ENCODE measurements at places on chromosomes 2 and 18.

- DNase-seq = no peak
Observed at GRCh38 chr2:216633616-216634369, 573 bp downstream of the IGFBP2 start.

DNA sequence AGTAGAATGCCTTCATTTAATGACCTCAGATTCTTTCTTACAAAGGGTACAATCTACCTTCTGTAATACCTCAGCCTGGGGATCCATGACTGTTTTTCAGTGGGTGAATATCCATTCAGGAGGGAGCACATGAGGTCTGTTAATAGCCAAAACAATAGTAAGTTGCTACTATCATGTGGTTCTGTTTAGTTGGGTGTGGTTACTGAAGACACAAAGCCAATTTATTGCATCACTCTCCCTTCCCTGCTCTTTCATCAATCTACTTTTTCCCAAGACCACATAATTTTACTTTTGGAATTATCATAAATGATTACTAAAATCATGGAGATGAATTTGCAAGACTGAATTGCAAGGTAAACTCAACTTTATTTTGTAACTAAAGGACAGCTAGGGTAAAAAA lies 254.2 kb downstream of the GALNT13 start:
- no peak for DNase-seq

GRCh38 chr18:73043611-73044010 lies 175.8 kb upstream of the NETO1 start:
- no peak for DNase-seq

DNA sequence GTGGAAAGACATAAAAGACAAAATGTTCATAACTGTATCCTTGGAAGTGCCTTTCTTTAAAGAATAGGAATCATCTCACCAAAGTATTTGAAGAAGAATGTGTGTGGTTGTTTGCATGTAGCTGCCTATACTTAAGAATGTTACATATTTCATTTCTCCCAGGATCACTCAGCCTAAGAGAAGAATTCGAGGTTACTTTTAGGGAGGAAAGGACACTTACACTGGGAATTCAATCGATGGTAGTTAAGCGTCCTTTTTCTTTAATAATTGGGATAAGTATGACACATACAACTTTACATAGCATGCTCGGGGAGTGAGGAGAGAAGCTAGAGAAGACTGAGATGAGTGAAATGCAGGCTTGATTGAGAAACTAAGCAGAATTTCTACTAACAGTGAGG lies 22.0 kb upstream of the CYP1B1 start:
- no peak for DNase-seq

- DNase-seq = no peak
Observed at GRCh38 chr2:155363349-155363888, 664.9 kb downstream of the KCNJ3 start.

DNA sequence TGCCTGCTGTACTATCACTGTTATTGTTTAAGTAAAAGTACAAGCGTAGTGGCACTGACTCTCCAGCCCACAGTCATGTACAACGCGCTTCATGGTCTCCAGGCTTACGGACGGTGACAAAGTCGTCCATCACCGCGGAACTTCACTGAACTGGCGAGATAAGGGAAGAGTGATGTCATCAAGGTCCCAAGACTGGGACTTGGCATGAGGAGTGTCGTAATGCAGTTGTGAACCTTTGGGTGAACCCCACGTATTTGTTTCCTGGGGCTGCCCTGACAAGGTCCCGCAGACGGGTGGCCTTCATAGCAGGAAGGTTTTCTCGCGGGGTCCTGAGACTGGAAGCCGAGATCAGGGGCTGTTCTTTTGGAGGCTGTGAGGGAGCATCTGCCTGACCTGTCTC lies 17.3 kb downstream of the NFATC1 start:
- no peak for DNase-seq

DNA sequence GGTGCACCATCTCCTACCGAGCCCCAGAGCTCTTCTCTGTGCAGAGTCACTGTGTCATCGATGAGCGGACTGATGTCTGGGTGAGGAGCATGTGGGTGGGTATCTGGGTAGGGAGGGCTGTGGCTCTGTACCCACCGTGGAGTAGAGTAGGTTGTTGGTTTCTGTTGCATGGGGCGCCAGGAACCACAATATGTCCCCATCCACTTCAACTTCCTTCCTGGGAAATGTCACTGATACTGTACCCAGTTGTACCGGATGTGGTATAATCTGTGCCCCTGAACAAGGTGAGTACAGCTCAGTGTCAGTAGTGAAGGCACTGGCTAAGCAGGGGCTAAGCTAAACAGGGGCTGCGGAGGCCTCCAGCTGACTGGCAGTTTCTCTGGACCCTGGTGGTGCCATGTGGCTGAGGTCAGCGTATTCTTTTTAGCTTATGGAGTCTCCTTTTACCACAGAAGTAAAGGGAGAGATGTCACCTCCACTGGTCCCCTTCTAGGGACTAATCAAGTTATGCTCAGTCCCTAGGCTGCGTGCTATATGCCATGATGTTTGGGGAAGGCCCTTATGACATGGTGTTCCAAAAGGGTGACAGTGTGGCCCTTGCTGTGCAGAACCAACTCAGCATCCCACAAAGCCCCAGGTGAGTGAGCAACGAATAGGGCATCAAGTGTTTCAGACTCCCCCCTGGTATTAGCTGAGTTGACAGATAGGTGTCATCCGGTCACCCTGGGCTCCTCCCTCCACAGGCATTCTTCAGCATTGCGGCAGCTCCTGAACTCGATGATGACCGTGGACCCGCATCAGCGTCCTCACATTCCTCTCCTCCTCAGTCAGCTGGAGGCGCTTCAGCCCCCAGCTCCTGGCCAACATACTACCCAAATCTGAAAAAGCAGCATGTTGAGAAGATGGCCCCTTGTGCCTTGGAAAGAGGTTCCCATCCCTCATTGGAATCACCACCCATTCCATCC lies 2.7 kb downstream of the STK16 start:
- no peak for DNase-seq

- no peak for DNase-seq
Observed at GRCh38 chr2:69836316-69836715, 6.9 kb downstream of the GMCL1 start.

GRCh38 chr2:138827426-138828054 lies 47.4 kb upstream of the NXPH2 start:
- DNase-seq = no peak

DNA sequence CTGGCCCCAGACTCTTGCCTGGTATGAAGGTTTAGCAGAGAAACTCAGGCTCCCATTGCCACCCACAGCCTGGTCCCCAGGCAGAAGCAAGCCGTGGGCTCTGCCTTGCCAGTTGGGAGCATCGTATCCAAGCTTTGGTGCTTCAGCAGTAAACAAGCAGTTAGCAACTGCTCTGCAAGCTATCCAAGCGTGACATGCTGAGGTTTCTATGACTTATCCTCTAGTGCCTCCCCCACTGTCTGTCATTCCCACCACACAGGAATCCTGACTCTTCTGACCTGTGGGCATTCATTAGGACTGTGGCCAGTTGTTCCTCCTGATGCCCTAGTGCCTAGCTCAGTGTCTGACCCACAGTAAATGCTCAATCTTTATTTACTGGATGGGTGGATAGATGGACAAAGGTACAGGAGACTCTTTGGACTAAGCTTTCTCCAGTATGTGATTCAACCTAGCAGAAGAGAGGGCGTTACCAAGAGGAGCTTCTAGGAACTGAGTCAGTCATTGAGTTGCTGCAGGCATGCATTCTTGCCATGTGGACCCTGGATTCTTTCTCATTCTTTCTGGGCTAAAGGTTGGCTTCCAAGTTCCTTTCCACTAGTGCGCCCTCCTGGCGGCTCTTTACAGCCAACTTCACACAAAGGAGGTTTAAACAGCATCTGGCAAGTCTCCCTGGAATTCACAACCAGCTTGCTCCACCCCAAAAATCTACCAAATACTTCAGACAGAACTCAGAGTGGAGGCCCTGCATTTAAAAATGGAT lies 40.6 kb upstream of the MRPL19 start:
- no peak for DNase-seq

DNA sequence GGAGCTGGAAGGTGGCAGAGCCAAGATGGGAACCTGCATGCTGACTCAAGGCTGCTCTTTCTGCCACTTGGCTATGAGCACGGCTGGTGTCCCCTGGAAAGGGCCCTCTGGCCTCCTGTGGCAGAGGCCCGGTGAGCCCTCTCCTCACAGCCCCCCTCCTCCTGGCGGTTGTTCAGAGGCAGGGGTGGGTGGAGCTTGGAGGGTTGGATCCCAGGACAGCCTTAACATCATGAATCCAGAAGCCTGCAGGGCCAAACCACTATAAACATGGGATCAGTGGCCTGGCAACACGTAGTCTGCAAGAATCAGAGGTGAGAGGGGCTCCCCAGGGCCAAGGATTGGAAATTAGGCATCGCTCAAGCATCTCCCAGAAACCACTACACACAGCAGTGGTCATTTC lies 48.5 kb upstream of the LOXHD1 start:
- DNase-seq = no peak

DNA sequence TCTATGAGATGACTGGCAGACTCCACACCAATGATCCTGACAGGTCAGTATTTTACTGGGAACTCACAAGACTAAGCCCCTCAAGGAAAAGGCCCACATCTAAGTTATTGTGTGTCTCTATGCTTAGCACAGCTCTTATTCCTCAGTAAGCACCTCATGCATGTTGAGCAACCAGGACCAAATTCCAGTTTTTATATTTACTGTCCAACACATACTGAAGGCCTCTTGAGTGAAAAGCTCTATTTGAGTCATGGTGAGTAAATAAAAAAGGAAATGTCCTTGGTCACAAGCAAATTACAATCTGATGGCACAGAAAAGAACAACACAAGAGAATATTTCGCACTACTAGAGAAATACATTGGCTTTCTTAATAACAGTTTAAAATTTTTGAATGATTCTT lies 87.9 kb upstream of the ETAA1 start:
- no peak for DNase-seq

GRCh38 chr2:26978061-26978596 lies 7.7 kb downstream of the MAPRE3 start:
- DNase-seq = peak; percentile 71

DNA sequence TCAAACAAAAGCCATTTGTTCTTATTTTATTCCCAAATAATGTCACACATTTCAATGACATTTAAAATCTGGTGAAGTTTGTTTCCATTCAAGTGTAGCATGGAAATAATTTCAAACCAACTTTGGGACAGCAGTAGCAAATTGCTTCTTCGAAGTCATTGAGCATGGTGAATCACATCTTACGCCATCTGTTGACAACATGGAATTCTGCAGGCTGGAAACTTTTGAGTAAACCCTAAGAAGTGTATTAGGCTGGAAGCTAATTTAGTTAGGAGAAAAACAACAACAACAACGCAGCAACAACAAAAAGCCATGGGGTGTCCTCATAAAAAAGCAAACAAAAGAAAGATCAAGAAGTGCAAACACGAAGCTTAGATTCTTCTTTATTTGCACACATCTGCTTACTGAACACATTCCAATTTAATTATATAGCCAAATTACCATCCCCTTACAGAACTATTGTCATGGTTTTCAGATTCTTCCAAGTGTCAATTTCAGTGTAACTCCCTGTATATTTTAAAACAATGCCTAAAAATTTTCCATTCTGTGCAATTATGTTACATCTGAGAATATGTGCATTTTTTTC lies 659.0 kb upstream of the CDH7 start:
- DNase-seq = no peak

DNA sequence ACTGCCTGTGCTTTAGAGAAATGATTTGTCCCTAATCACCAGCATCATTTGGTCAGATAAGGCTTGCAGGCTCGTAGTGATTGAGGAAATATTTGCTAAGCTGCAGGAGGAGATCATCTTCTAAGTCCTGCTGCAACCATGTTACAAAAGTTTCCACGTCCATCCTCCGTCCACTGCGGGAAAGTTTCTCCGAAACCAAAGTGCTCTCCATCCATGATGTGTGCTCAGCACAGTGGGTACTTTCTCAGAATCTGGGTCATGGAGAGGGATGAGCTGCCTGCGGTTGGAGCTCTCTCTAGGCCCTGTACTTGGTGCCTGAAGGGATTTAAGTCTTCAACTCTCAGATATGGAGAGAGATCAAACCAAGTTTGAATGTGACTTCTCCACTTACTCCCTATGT lies 39.3 kb downstream of the IL1RL2 start:
- no peak for DNase-seq

DNA sequence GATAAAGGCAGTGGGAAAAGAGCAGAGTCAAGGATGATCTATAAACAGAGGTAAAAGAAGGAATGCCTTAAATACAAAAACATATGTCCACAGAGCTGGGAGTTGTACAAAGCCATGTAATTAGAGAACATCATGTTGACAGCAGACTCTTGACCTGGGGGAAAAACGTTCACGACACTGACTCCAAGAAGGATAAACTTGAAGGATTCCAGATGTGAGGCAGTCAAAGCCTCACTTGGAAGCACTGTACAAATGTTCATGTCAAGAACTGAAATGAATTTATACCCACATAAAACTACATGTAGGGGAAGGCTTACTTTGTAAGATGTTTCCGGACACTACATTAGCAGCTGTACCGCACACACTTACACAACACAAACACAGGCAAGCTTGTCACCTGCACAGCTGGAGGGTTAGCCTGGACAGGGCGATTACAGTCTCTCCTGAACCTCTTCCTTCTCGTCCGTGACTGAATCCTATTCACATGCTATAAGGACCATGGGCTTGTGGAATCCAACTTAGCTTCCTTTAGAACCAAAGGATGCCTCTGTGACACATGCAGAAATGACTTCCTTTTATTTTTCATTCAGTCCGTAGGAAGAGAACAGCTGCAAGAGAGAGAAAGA lies 88.6 kb downstream of the SH3YL1 start:
- no peak for DNase-seq

- no peak for DNase-seq
Observed at GRCh38 chr2:96128456-96128855, 9.8 kb downstream of the ASTL start.

GRCh38 chr2:98445683-98446581 lies 1.3 kb downstream of the INPP4A start:
- no peak for DNase-seq

DNA sequence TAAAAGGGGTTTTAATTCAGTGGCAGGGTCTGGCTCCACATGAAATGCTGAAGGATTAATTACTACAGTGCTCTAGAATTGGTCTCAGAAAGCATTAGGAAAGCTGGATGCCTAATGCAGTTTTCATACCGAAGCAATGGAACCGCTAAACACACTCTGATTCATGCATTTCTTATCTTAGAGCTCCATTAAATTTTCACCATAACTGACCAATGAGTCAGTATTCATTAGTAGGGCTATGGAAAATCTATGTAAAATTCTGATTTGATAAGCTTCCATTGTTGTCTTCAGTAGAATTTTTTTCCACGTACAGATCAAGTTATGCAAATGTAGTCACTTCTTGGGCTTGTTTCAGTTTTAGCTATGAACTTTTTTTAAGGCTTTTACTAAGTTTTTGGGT lies 359.9 kb downstream of the ARHGAP15 start:
- DNase-seq = no peak

DNA sequence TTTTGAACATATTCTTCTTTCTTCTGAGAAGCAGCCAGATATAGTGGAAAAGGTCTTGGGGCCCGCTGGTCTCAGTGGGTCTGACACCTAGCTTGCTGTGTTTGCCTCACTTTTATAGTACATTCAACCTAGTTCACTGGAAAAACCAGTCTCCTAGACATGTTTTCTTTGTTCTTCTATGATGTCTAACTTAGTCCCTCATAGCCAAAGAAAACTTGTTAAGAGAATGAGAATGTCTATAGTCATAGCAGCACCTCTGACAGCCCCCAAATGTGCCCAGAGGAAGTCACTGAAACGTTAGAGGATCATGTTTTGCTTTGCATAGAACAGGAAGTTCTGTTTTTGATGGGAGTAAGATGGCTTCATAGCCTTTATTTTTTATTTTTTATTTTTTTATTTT lies 40.3 kb downstream of the TNFRSF11A start:
- DNase-seq = no peak

GRCh38 chr2:86062043-86062442 lies 43.6 kb downstream of the POLR1A start:
- DNase-seq = no peak

GRCh38 chr2:23390152-23390551 lies 5.2 kb downstream of the KLHL29 start:
- DNase-seq = no peak

All from mucosa of gallbladder (tissue), 1 donor.